ENCODE measurements at places on chromosomes 5 and 9. TPM values are rescaled to one million over a fixed set of nuclear protein-coding genes. Genes with fewer than 3 reads are reported as not detected.

HRH2 gene
- total RNA-seq: 0.68 TPM

DNA sequence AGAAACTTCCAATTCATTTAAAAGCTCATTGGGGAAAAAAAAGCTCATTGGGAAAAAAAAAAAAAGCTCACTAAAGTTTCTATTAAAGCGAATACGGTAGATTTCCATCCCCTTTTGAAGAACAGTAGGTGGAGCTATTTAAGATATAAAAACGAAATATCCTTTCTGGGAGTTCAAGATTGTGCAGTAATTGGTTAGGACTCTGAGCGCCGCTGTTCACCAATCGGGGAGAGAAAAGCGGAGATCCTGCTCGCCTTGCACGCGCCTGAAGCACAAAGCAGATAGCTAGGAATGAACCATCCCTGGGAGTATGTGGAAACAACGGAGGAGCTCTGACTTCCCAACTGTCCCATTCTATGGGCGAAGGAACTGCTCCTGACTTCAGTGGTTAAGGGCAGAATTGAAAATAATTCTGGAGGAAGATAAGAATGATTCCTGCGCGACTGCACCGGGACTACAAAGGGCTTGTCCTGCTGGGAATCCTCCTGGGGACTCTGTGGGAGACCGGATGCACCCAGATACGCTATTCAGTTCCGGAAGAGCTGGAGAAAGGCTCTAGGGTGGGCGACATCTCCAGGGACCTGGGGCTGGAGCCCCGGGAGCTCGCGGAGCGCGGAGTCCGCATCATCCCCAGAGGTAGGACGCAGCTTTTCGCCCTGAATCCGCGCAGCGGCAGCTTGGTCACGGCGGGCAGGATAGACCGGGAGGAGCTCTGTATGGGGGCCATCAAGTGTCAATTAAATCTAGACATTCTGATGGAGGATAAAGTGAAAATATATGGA, at the start of gene PCDHGA12:
PCDHGA12 (plus strand) TSS at position 176 of the 782 bp plus-strand sequence; CDS start at position 429, 253 bp downstream.
- DNase-seq: no peak

DNA sequence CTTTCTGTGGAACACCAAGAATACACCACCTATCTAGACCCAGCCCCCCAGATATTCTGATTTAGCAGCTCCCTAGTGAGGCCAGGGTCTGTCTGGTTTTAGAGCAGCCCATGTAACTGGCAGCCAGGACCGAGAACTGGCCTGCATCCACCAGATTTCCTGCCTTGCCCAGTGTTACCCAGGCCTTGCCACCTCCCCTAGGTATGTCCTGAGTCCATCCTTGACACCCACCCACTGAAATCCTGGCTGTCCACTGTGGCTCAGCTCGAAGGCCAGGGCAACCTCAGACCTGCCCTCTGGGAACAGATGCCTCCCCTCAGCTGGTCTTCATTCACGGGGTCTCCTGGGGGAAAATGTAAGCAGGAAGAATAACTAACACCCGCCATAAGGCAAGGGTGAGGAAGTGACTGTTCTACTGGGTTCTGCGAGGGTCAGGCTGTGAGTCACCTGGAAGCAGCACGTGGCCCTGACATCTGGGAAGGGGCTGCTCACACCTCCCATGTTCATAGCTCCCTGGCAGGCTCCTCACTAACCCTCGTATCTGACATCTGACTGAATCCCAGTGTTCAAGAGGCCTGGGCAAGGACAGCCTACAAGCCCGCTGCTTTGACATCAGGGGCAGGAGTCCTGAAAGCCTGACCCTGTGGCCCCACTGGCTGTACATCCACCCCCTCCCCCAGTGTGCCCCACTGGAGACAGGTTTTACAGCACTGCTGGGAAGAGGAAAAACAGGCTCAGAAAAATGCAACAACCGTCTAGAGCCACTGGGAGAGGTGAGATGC, 72.7 kb downstream of the SEMA4D start:
- DNase-seq: no peak

DNA sequence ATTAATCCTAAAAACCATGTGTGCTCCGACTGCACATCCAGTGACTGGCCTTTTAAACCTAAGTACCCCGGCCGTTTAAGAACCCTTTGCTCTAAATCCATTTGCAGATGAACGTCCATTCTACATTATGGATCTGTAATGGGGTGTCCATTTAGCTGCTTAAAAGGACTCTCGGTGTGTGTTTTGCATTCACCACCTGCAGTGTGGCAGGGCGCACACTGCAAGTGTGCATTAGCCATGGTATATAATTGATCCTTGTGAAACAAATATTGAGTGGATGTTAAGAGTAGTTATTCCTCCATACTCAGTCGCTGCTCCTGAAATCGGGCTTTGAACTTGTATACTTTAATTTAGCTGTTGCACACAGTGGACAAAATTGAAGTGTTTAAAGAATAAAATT, 190.1 kb upstream of the WWC1 start:
- no peak for DNase-seq

GRCh38 chr9:7508516-7508915, 291.1 kb downstream of the DMAC1 start:
- DNase-seq: no peak
